HepG2 (cell line): ENCODE measurements at places on chromosomes 1 and 21.

DNA sequence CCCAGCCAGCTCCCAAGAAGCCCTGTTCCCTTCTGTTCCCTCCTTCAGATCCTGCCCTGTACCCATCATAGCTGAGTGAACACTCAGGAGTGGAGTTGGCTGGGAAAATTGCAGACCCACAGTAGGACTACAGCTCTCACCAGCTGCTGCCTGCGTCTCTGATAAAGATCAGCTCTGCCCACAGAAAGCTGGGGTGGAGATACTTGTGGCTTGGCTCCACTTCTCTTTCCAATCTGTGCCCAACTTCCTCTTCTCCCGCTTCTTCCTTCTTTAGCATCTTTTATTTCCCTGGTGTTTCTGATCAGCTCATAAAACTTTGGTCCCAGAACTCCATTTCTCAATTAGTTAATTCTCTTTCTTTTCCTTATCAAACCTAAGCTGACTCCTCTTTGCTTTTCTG is 5.5 kb upstream of the CD1A start:
- no peak for DNase-seq

DNA sequence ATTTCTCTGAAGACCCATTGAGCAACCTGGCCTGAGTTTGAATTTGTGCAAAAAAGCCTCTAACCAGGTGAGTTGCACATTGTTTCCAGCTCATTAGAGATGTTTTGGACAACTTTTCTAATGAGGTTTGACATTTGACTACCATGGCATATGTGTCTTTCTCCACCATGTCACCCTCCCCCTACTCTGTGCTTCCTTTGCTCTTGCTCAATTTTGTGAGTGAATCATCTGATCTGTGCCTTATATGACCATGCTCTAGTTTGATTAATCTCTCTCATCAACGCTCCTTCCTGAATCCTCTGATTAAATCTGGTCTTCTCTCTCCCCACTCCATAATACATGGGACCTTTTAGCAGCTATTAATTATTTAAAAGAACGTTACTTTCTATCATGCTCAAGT is 144.8 kb upstream of the SAMSN1 start:
- DNase-seq: no peak

DNA sequence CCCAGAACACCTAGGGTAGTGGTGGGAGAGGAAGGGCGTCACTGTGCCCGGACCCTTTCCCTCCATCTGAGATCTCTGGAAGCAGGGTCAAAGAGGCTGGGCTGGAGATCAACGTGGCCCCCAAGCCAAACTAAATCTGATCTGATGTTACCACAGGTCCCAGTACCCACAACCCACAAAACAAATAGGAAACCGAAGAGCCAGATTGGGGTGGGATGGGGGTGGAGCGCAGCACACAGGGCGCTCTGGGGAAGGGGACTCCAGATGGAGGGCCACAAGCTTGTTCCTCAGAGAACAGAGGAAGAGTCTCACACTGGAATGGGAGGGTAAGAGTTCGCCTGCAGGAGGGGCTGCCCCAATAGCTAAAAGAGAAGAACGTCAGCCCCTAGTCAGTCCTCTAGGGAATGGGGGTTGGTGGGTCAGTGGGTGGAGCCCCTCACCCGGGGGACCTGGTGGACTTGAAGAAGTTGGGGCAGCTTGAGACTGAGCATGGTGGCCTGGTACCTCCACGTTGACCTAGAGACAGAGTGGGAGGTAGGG is 1.5 kb downstream of the PAQR6 start:
- DNase-seq: no peak

- DNase-seq: no peak
Observed at GRCh38 chr21:42835611-42836401, 43.5 kb downstream of the WDR4 start.

GRCh38 chr1:171883849-171884248 is 42.6 kb downstream of the DNM3 start:
- DNase-seq: no peak

- no peak for DNase-seq
Observed at GRCh38 chr1:218468711-218469110, 123.6 kb downstream of the TGFB2 start.

DNA sequence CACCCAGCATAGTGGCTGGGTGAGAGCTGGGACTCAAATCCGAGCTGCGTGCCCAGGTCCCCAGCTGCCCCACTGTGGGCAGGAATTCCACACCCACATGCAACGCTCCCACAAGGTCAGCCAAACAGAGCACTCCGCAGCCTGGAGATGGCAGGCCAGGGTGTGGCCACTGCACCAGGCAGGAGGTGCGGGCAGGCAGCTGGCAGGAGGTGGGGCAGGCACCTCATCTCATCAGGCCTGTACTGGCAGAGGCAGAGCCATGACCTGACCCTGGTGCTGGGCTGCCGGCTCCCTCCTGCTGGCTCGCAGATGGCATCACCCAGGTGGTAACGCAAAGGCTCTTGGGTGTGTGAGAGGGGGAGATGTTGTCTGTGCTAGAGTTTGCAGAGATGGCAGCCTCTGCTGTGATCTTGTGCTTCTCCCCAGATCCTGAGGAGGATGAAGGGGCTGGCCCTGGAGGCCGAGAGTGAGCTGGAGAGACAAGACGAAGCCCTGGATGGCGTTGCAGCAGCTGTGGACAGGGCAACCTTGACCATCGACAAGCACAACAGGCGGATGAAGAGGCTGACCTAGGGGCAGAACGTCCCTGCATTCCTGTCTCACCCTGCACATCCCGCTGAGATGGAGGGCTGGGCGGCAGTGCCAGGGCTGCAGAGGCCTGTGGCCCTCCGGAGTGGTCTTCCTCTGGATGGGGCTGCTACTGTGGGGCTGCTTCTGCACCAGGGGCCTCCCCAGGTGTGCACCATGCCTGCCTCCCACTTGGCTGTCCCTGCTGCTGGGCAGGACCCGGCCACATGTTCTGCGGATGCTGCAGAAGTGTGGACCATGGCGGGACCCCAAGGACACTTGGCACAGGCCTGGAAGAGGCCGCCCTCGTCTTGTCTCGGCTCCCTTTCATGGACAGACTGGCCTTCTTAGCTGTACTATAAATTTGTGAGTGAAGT is 35.1 kb upstream of the PRSS38 start:
- DNase-seq: no peak

GRCh38 chr1:55827350-55827749 is 612.2 kb upstream of the USP24 start:
- peak; percentile 9 for DNase-seq

DNA sequence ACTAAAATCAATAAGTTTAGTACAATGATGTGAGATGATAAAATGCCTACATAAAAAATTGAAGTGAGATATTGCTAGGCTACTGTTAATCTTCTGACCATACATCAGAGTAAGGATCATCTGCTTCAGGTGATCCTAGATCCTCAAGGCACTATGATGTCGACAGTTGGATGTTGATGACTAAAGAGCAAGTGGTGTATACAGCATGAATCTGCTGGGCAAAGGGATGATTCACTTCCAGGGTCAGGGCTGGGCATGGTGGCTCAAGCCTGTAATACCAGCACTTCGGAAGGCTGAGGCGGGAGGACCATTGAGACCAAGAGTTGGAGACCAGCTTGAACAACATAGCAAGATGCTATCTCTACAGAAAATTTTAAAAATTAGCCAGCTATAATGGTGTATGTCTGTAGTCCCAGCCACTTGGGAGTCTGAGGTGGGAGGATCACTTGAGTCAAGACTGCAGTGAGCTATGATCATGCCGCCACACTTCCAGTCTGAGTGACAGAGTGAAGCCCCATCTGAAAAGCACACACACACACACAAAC is 24.6 kb downstream of the NUF2 start:
- DNase-seq: no peak

DNA sequence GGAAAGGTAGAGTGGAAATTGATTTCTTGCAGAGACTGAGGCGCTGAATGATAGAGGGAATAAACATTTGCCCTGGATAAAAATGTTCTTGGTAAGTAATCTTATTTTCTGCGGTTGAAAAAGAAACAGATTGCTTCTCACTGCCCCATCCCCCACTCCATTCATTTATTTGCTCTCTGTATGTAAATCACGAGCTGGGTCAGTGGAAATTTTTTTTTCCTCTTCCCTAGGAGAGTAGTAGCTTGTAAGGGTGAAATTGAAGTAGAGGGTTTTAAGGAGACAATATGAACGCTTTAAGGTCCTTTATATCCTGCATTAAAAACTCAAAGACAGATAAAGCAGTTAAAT is 1.4 kb upstream of the BRINP3 start:
- DNase-seq: no peak

DNA sequence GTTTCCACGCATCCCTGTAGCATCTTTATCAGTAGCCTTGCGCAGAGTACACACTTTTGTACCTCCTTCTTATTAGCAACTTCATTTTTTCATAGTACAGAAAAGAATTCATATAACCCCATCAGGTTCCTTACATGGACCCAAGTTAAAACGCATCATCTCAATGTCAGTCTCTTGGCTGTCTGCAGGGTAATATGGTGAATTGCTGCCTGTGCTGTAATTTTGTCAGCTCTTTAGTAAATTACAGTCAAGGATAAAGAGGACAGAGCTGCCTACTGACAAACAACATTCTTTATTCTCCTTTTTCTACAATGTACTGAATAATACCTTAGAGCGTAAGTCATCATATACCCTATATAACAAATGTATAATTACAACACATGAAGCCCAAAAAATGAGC is 222.5 kb downstream of the MRPL39 start:
- no peak for DNase-seq

GRCh38 chr1:46399307-46399706 is 5.2 kb downstream of the FAAH start:
- no peak for DNase-seq

DNA sequence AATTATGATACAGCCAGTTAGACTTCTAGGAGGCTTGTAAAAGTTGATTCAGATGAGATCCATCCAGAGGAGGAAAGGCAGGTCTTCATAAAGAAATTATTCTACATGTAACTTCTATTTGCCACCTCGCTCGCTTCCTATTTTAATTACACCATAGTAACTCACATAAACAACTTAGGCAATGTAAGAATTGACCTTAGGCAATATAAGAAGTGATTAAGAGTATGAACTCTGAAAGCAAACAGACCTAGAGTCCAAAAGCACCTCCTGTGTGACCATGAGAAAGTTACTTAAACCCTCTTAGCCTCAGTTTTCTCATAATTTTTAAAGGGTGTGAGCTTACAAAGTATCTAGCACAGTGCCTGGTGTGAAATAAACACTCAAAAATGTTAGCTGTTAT is 192.7 kb upstream of the NFIA start:
- DNase-seq: no peak
